ENCODE measurements at places on chromosomes 7 and 10.

- DNase-seq: no peak
Observed at GRCh38 chr10:20760460-20760859, 136.7 kb downstream of the NEBL start.

DNA sequence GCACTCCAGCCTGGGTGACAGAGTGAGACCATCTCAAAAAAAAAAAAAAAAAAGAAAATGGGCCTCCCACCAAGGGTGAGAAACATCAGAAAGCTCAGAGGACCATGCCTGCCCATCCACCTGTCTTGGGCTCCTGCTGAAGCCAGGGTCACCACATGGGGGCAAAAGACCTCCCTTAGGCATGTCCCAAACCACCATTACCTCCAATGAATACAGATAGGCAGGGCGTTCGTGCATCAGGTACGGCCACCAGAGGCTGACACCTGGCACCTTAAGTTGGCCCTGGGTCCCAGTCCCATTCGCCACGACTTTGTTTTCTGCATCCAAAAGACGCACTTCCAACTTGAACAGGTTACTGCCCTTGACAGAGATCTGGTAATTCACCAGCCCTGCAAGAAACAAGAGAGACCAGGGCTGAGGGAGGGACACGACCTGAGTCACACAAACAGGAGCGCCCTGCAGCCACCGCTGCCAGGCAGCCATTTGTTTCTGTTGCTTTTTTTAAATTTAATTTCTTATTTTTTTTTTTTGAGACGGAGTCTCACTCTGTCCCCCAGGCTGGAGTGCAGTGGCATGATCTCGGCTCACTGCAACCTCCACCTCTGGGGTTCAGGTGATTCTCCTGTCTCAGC is 6.1 kb downstream of the GUSB start:
- DNase-seq: no peak

- no peak for DNase-seq
Observed at GRCh38 chr10:44689368-44689767, 221.8 kb upstream of the TMEM72 start.

- DNase-seq: no peak
Observed at GRCh38 chr7:156657681-156658080, 17.1 kb downstream of the RNF32 start.

DNA sequence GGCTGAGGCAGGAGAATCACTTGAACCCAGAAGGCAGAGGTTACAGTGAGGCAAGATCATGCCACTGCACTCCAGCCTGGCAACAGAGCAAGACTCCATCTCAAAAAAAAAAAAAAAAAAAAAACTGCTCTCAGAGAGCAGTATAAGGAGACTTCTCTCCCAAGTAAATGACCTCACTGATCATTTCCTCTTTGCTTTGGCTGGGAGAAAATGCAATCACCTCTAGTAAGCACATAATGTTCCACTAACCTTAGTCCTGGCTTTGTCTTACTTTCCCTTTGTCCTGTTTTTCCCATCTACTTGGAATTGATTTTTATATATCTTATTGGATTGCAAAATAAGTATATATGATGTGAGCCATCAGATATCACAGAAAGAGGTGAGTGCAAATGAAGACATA is 2.5 kb downstream of the SLC25A13 start:
- DNase-seq: no peak

All from astrocyte of the cerebellum (primary cell).